Stimulated activated CD4-positive, alpha-beta T cell treated with anti-CD3 and anti-CD28 coated beads, Interleukin-12 subunit alpha, Interleukin-12 subunit beta, amount 100 ng/mL, for 4 hours (primary cell): ENCODE measurements at places on chromosomes 4 and X.

DNA sequence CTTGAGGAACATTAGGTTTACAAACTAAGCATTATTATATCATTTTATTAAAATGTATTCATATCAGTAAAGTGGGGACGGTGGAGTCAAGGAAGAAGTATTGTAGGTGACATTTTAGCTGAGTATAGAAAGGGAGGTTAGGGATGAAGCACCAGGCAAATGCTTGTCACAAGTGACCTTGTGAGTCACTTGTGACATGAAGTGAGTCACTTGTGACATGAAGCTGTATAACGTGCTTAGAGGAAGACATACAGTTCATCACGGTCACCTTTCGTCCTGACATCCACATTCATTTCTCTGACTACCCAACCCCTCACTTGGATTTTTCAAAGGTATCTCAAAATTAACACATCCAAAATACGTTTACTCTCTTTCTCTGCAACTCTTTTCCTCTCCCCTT lies 1034.8 kb downstream of the DMD start:
- no peak for DNase-seq

DNA sequence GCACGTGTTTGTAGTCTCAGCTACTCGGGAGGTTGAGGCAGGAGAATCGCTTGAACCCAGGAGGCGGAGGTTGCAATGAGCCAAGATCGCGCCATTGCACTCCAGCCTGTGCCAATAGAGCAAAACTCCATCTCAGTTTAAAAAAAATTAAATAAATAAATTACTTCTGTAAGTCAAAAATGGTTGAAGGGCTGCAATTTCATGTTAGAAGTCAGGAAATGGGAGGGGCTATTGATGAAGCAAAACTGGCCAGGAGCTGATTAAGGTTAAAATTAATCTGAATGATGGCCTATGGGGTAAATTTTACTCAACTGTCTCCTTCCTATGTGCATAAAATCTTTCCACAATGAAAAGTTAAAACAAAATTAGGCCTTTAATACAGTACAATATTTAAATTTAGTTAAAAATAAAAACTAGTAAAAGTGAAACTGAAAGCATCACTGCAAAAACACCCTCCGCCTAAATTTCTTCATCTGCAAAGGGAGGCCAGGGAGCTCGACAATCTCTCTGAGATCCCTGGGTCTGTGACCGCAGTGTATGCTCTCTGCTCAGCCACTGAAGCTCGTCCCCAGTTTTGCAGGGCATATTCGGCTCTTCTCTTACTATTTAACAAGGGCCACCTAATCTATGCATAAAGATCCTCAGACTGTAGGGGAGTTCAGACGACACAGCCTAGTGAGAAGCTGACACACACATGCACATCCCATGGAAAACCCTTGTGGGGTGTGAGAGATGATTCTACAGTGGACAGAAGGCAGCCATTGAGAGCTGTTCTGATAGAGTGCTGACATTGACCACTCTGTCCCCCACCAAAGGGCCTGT lies 57.2 kb downstream of the IRF2 start:
- DNase-seq: no peak

DNA sequence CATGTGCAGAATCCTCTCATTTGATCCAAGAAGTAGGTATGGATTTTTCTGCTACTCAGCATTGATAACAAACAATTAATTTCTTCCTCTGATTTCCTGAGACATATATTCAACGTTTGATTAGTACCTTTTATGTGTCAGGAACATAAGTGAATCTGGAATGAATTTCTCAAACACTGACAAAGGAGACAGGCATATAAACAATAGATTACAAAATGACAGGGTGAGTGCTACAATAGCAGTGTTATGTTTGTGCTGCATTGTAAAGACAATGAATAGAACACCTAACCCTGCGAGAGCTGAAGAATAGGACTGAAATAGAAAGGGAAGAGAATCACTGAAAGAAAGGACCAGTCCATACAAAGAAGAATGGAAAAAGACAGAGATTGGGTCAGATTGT lies 52.9 kb downstream of the ARHGAP24 start:
- DNase-seq: no peak

DNA sequence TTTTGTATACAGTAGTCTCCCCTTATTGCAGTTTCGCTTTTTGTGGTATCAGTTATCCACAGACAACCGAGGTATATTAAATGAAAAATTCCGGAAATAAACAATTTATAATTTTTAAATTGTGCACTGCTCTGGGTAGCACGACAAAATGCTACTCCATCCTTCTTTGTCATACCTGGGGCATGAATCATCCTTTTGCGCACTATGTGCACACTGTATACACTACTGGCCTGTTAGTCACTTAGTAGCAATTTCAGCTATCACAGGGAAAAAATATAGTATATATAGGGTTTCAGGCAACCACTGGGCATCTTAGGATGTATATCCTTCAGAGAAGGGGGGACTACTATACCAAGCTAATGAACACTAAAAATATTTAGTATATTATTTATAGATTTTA lies 198.8 kb upstream of the FAT4 start:
- no peak for DNase-seq

DNA sequence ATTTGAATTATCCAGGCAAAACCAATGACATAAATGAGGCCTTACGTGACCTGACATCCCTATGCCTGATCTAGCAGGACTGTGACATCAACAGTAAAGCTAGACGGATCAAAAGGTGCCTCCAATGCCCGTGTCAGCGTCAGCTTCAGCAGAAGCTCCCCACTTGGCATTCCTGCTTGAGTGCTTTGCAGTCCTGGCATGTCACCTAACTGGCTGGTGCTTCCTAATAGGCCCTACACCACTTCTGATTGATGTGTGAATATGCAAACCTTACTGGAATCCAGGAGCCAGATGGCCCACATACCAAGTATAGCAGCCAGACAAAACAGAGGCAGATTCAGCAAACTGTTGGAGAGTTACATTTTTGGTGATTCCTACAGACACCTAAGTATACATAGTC lies 224.2 kb downstream of the DMD start:
- DNase-seq: no peak

GRCh38 chrX:132853040-132853439 lies 105.4 kb downstream of the HS6ST2 start:
- no peak for DNase-seq
